ENCODE measurements at places on chromosomes 6 and 20.
A peak's percentile ranks its signal among the peaks of the same experiment; 100 is the strongest.

GRCh38 chr6:156816505-156816904 is 39.3 kb downstream of the ARID1B start:
- no peak for DNase-seq

DNA sequence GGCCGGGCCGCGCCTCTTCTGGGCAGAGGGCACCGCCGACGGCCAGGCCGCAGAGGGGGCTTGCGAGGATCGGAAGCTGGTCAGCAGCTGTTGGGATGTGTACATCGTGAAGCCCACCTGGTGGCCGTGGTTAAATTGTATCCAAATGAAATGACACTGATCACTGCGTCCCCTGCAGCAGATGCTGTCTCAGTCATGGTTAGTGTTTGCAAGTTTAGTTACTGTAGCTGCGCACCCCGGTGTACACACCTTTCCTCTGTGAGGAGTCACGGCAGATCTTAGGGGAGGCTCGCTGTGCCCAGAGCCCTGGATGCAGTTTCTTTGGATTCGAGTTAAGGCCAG is 653 bp downstream of the NAA20 start:
- DNase-seq, result no peak

- DNase-seq, result no peak
Measured at GRCh38 chr20:25509084-25509483, 76.2 kb downstream of the NINL start.

GRCh38 chr20:46695892-46696291 is 6.6 kb upstream of the TP53RK start:
- DNase-seq, result peak; percentile 44

- DNase-seq, result no peak
Measured at GRCh38 chr6:41680182-41680965, 42.1 kb downstream of the MDFI start.
